Renal pelvis (tissue), 12 donors: ENCODE measurements at places on chromosomes 2 and 18. TPM values are rescaled to one million over a fixed set of nuclear protein-coding genes. Genes with fewer than 3 reads are reported as not detected.

The HOXD3 gene
- polyA plus RNA-seq, result 26.0 TPM

The SLC19A3 gene
- polyA plus RNA-seq, result 11.6 TPM

The CMPK2 gene
- polyA plus RNA-seq, result 3.2 TPM

The POU3F3 gene
- polyA plus RNA-seq, result 98.3 TPM

The RPL31 gene
- 2,800 TPM for polyA plus RNA-seq

The TEKT4 gene
- polyA plus RNA-seq, result 0.36 TPM

The LINC00305 gene
- 4.5 TPM for polyA plus RNA-seq

The TMEM247 gene
- polyA plus RNA-seq, result not detected

- DNase-seq, result no peak
Observed at GRCh38 chr2:106039634-106040315, 154.3 kb downstream of the UXS1 start.

DNA sequence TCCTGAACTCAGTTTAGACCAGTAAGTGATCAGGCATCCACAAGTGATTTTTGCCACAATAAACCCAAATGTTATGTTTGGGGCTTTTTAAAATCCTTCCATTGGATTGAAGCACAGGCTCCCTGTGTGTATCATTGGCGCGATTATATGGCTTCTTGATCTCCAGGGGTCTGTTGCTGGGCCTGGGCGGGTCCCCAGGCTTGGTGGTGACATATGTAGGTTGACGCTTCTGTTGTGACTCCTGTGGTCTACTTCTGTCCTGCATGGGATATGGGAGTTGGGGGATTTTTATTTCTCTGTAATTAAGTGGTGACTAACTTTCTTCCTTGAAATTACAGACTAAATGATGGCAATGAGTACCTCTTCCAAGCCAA, 56.2 kb upstream of the EML6 start:
- no peak for DNase-seq

DNA sequence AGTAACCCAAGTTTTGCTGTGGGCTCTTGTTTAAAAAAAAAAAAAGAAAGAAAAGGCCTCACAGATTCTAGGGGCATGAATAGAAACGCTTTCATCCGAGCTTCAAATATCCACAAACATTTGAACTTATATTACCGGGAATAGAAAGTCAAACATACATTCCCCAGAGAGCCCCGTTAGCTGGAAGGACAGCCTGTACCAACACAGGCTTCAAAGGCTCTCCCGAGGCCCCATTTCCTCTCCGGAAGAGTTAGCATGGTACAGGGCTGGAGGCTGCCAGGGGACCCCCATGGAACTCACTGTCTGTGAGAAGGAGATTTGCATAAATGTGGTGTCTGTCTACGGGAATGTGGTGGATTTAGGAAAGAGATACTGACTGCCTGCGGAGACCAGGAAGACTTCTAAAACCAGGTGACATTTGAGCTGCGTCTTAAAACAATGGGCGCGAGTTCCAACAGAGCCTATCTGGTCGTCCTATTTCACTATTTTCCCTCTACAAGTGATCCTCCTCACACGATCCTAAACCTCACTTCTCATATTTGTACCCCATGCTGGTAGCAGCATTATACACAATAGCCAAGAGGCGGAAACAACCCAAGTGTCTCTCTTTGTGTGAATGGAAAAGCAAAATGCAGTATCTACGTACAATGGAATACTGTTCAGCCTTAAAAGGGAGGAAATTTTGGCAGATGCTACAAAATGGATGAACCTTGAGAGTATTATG, 820 bp upstream of the MATN3 start:
- DNase-seq, result no peak

- no peak for DNase-seq
Observed at GRCh38 chr2:24085200-24085489, 511 bp upstream of the TP53I3 start.

DNA sequence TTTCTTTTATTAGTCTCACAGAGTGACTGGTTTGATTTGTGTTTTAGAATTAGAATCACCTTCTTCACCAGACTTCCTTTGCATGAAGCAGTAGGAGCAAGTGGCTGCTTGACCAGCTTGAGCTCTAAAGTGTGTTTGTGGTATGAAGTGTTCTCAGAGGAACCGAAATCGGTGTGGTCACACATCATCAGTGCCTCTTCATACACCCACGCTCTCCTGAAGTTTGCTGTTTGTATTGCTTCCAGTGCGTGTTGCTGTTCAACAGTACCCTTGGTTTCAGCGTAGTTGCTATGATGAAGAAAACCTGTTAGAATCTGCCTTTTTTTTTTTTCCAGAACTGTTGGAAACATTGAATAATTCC, 77.9 kb downstream of the LIMS1 start:
- DNase-seq, result peak; percentile 59

DNA sequence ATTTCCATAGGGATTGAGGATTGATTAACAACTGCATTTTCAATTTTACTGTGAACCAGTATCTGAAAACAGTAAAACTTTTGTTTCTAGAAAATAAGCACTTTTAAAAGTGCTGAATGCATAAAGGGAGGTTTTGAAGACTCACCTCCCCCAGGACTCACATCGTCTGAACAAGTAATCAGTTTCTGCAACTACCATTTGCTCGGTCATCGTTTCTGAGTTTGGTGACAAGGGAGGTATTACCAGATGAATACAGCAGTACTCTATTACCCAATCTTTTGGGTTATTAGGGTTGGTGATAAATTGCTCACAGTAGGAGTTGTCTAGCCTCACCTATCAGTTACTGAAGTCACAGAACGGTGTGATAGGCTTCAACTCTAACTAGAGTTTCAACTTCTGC, 234.5 kb upstream of the FN1 start:
- no peak for DNase-seq

GRCh38 chr18:60471652-60472051, 99.1 kb upstream of the MC4R start:
- DNase-seq, result no peak

DNA sequence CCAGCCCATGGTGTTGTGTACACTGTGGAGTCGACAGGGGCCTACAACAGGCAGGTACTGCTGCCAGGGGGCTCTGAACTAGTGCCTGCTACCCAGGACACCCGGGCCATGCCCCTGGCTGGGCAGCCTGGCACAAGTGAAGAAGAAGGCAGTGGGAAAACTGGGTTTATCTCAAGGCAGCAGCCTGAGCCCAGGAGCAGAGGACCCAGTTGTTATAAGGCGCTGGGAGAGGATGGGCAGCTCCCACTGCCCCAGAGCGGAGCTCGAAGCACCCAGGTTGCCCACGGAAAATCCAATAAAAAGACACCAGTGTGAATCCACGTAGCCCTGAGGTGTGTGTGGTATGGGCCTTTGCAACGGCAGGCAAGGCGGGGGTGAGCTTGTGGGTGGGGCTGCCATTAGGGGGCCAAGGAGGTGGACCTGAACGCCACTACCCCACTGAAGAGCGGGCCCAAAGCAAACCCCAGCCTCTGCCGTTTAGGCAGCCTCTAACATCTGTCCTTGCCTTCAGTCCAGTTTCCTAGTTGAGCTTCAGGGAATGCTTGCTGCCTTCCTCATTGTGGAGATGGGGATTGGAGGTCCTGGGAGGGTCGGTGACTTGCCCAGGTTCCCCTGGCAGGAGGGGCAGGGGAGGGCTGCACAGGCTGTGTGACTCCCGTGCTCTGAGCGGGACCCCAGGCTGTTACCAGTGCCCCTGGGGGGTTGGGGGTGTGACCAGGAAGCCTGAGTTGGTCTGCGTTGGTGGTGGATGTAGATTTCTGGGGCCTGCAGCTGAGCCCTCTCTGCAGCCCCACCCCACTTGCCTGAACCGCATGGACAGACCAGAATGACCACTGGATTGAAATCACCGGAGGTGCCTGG, 16.0 kb downstream of the ARID5A start:
- no peak for DNase-seq

DNA sequence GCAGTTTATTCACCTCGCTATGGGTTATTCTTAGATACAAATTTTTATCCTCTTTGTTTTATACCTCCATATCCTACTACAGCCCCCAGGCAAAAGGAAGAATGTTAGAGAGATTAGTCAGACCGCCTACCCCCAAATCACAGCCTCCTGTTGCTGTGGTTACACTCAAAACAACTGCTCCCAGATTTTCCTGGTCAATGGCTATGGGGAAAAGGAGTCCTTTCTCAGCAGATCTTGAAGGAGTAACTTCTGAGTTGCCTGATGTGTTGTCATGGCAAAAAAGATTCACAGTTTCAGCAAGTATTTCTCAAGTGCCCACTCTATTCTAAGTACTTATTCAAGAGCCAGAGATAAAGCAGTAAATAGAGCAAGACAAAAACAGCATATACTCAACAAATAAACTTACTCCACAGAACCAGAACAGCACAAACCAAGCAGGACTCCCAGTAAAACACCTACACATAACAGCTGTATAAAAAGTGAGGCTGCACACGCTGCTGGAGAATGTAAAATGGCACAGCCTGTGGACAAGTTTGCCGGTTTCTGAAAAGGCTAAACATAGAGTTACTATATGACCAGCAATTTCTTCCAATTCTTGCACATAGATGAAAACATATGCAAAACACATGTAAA, 104.8 kb downstream of the NOL10 start:
- no peak for DNase-seq

- no peak for DNase-seq
Observed at GRCh38 chr2:149087751-149088150, 49.3 kb downstream of the LYPD6B start.

- no peak for DNase-seq
Observed at GRCh38 chr2:20425371-20425881, 21.4 kb upstream of the RHOB start.

DNA sequence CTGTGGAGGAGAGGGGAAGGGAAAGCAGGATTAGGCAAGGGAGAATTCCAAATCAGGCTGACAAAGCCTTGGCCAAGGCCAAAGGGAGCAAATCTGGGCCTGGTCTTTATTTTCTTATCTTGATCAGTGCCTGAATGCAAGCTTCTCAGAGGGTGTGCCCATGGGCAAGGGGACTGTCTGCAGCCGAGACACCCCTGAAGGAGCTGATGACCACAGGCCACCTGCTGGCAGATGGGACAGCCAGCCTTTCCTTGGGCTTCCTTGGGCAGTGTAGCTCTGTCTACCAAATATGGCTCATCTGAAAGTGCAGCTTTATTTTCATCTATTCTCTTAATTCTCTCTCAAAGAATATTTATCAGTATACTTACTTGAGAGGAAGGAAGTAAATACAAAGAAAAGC, 117.0 kb downstream of the PKP4 start:
- no peak for DNase-seq

GRCh38 chr2:239780236-239780994, 244.7 kb downstream of the NDUFA10 start:
- no peak for DNase-seq

GRCh38 chr2:136281281-136282114, 163.5 kb upstream of the CXCR4 start:
- no peak for DNase-seq

- DNase-seq, result no peak
Observed at GRCh38 chr2:10305254-10305635, 2.5 kb downstream of the HPCAL1 start.

GRCh38 chr2:240394549-240394948, 40.9 kb upstream of the GPC1 start:
- no peak for DNase-seq

GRCh38 chr2:106020032-106020431, 174.1 kb downstream of the UXS1 start:
- peak; percentile 43 for DNase-seq
